ENCODE measurements at places on chromosomes 5 and 9.
A peak's percentile ranks its signal among the peaks of the same experiment; 100 is the strongest.

DNA sequence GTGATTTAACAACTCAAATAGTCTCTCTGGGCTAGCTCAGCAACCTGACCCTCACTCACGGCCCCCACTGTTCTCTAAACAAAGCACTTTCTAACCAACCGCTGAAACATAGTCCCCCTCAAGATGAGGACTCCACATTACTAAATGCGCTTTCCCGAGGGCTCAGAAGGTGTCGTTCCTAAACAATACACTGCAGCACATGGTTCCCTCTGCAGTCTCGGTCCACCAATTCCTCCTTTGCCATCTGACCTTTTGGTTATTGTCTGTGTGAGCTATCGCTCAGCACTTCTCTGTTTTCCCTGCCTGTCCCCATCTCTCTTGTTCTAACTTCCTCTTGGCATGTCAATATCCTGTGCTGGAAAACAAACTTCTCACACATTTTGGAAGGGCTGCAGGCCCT, 7.2 kb downstream of the EPB41L4A start:
- DNase-seq, result no peak

DNA sequence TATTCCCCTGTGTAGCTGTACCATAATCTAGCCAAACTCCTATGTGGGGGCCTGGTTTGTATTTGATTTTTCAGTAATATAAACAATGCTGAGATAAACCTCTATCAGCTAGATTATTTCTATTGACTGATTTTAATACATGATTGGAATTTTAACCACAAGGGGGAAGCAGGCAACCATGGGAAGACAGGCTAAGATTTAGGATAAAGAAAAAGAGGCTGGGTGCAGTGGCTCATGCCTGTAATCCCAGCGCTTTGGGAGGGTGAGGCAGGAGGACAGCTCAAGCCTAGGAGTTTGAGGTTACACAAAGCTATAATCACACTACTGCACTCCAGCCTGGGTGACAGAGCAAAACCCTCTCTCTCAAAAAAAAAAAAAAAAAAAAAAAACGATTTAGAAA, 18.1 kb upstream of the GPX3 start:
- DNase-seq, result no peak

DNA sequence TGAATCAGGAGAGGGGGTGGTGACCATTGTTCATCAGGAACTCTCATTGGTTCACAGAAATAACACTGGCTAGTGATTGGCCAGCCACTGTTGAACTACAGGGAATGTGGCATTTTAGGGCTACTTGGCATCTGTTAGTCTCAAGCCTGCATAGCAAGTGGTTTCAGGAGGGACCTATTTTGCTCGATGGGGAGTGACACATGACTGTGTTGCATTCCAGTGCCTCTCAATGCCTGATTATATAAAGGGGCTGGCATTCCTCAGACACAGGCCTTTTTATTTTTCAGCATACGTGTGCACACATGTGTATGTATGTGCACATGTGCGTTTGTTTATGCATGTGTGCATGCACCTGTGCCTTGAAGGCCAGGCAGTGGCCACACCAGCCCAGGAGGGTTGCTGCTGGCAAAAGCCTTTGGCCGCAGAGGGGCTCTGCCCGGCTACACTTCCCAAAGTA, 23.2 kb downstream of the FGD3 start:
- no peak for DNase-seq

GRCh38 chr9:99137225-99137624, 32.3 kb downstream of the TGFBR1 start:
- DNase-seq, result no peak

DNA sequence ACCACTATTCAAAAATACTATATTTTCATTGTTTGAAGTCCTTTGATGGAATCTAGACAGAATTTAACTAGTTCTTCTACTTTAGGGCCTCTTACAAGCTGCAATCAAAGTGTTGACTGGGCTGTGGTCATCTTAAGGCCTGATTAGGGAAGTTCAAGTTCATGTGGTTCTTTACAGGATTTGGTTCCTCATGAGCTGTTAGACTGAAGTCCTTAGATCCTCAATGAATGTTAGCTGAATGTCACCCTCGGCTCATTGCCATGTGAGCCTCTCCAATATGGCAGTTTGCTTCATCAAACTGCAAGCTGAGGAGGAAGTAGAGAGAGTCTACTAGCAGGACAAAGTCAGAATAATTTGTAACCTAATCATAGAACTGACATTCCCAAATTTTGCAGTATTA, 135.1 kb downstream of the CSNK1G3 start:
- no peak for DNase-seq

- no peak for DNase-seq
These were observed 12.2 kb upstream of the SEPTIN8 start for GRCh38 chr5:132788990-132789886.

DNA sequence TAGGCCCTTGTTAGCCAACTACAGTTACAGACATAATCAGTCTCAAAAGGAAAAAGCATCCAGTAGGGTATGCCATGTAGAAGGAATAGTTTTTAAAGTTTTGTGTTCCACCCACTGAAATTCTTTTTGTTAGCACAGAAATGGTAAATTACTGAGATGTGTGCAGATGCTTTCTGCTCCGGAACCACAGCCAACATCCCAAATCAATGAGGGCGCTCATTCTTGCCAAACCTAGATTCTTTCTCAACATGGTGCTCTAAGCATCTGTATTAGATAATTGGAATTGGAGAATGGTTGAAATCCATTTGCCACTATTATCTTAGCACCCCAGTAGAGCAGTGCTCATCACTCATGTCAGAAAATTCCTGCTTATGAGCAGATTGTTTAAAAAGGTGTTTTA, 127.8 kb downstream of the SEC61B start:
- no peak for DNase-seq

DNA sequence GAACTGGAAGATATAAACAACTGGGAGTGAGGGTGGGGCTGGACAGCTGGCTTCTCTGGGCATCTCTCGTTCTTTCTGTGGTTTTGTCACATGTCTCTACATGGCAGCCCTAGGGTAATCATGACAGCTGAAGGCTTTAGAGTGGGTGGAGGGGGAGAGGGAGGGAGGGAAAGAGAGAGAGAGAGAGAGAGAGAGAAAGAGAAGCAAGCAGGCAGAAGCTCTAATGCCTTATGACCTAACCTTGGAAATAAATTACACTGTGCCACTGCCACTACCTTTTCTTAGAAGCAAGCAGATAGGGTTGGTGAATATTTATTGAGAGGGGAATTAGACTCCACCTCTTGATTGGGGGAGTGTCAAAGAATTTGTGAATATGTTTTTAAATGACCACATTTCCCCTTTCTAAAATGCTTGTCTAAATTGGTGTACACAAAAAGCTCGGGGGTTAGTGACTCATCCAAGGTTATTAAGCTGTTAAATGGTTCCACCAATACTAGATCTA, 2.6 kb upstream of the DAPK1 start:
- DNase-seq, result no peak

DNA sequence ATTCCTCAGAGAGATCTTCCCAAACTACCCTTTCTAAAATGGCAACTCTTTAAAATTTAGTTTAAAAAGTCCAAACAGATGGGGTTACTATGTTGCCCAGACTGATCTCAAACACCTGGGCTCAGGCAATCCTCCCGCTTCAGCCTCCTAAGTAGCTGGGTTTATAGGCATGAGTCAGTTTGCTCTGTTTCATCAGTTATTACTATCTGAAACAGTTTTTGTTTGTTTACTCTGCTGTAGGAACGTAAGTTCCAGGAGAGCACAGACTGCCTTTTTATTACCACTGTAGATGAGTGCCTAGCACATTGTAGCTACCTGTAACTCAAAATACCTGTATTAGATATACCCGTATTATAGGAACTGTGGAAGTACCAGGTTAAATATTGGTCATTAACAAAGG, 89.4 kb downstream of the UHRF2 start:
- DNase-seq, result no peak

GRCh38 chr5:81021951-81022687, 62.0 kb downstream of the RASGRF2 start:
- no peak for DNase-seq

DNA sequence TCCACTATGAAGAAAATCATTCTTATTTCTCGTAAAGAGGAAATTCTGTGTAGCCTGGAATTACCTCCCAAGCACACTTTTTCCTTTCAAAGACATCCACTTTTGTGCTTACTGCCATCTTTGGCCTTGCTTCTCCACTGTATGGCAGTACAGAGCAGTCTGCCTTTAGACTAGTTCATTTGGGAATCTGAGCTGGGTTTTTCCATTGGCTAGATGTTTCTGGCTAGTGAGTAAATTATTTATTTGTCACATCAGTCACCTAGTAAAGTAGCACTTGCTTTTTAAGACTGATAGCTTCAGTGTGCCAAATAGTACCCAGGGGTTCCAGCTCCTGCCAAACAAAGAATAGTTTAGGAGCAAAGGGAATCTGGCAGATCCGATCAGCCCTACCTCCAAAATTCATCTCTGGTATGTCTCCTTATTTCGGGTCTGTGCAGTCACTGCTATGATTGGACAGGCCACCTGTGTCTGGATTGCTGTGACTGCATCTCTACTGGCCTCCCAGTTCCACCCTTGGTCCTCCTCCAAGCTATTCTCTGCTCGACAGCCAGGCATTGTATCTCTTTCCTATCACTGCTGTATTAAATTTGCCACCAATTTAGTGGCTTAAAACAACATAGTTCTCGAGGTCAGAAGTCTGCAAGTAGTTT, 97.6 kb downstream of the NUDT12 start:
- DNase-seq, result no peak

GRCh38 chr9:19156026-19156474, 28.8 kb upstream of the PLIN2 start:
- no peak for DNase-seq

DNA sequence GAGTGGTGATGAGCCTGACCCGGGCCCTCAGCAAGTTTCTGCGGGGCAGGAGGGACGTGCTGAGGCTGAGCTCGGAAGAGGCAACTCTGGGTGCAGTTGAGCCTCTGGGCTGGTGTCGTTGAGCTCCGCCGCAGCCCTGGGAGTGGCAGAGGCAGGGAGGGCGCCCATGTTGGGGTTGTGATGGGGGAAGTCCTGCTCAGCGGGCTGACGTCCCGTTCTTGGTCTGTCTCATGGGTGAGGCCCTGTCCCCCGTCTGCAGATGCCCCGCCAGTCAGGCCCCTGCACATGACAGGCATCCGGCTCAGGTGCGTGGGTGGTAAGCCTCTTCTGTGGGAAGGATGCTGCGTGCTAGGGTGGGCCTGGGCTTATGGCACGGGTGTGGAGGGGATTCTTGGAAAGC, 64.3 kb downstream of the RXRA start:
- DNase-seq, result peak; percentile 64

DNA sequence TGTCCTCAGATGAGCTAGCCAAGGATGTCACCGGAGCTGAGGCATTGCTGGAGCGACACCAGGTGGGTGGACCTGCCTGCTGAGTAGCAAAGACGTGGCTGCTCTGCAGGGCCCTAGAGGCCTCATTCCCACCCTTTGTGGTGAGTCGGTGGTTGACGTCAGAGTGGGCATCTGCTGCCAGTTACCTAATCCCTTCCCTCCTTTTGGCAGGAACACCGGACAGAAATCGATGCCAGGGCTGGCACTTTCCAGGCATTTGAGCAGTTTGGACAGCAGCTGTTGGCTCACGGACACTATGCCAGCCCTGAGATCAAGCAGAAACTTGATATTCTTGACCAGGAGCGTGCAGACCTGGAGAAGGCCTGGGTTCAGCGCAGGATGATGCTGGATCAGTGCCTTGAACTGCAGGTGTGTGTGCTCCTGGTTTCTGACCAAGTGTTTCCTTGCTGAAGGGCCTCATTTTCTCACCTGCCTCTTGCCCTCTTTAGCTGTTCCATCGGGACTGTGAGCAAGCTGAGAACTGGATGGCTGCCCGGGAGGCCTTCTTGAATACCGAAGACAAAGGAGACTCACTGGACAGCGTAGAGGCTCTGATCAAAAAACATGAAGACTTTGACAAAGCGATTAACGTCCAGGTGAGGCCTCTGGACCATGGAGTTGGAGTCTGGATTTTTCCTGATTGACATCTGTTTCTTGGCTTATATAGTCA, 48.9 kb downstream of the DYNC2I2 start:
- DNase-seq, result no peak

- no peak for DNase-seq
These were observed 52.7 kb upstream of the NR5A1 start for GRCh38 chr9:124559871-124560270.

DNA sequence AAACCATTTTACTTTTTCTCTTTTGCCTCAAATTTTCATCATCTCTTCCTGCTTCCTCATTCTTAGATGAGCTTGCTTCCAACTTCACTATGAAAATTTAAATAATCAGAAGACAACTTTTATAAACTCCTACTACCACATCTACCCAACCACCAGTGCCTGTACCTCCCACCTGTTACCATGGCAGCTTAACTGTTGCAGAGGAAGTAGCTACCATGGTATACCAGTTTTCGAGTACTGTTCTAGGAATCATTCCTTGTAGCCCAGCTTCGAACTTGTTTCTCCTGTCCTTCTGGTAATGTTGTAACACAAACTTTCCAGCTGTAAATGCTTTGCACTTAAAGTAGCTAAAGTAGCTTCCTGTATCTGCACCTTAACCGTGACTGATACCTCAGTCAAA, 266.8 kb upstream of the NREP start:
- DNase-seq, result no peak

- peak; percentile 90 for DNase-seq
These were observed at the start of gene SUB1 for GRCh38 chr5:32585446-32586275. SUB1 (plus strand) TSS chr5:32585557; CDS start chr5:32588513, 2,956 bp downstream.

- no peak for DNase-seq
These were observed 14.6 kb upstream of the ACOT12 start for GRCh38 chr5:81408496-81408895.

DNA sequence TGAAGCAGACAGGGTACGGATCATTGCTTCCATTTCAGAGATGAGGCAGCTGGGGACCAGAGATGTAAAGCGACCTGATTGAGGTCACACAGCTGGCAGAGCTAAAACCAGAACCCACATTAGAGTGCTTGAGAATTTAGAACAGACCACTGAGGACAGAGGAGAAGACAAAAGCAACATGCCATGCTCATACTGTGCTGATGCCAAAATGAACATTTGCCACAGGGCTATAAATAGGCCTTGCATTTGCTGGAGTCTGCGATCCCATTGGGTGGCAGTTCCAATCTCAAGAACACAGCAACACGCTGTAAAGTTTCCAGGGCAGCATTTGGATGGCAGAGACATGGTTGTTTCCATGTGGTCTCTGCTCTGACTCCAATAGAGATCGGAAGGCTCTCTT, 222.4 kb upstream of the TBC1D2 start:
- no peak for DNase-seq

- no peak for DNase-seq
These were observed 3.5 kb downstream of the IFNA2 start for GRCh38 chr9:21381448-21382339.

- DNase-seq, result no peak
These were observed 3.9 kb downstream of the FLT4 start for GRCh38 chr5:180645274-180646204.

DNA sequence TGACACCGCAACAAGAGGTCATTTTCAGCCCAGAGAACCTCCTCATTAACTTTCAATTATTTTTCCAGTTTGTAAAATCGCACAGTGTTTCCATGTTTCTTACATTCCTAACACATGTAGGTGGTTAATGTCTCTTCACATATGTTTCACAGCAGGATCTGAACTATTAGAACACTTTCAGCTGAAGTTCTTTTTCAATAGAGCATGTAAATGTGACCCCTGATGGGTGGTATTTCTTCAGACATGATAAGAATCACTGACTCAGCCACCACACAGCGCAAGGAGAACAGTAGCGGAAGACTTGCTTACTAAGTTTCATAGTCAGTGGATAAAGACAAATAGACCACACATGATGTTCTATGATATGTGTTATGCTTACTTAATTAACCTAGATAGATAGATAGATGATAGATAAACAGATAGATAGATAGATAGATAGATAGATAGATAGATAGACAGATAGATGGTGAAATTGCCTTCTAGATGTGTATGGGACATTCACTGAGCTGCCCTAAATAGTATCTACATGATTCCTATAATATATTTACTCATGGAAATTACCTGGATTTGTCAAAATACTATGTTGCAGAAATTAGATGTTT, 1992.1 kb upstream of the NUDT12 start:
- no peak for DNase-seq
